ENCODE measurements at places on chromosomes 4 and X. TPM values are rescaled to one million over a fixed set of nuclear protein-coding genes. Genes with fewer than 3 reads are reported as not detected.

Gene FDCSP
- total RNA-seq, result not detected

Gene DCAF12L2
- total RNA-seq, result not detected

Gene TMPRSS11D
- not detected for total RNA-seq

Gene AMBN
- total RNA-seq, result not detected

Gene MMAA
- 2.1 TPM for total RNA-seq

Gene TMPRSS11F
- total RNA-seq, result not detected

Gene GNRHR
- not detected for total RNA-seq

Gene NXF2B
- total RNA-seq, result not detected

Gene SORBS2
- total RNA-seq, result 218 TPM

Gene SCML2
- total RNA-seq, result 2.3 TPM

Gene RIBC1
- total RNA-seq, result 0.99 TPM

Gene FGF5
- not detected for total RNA-seq

Gene MRPS18C
- total RNA-seq, result 55.0 TPM

Gene ARMCX6
- 13.5 TPM for total RNA-seq

Gene FREM3
- not detected for total RNA-seq

Gene HNRNPH2
- 24.1 TPM for total RNA-seq

Gene STARD8
- 9.6 TPM for total RNA-seq

Gene APBB2
- 34.8 TPM for total RNA-seq

Gene EXOSC9
- 14.2 TPM for total RNA-seq

Gene VEGFD
- not detected for total RNA-seq

Gene ATOH1
- total RNA-seq, result not detected

Gene DGKK
- not detected for total RNA-seq

Gene NPNT
- total RNA-seq, result 28.7 TPM

Gene AKAP17A
- 55.5 TPM for total RNA-seq

Gene NBDY
- total RNA-seq, result 12.2 TPM

Gene DAPP1
- total RNA-seq, result 1.3 TPM

Gene DCHS2
- 0.33 TPM for total RNA-seq

Gene SRPK3
- total RNA-seq, result not detected

Gene NKX3-2
- 0.26 TPM for total RNA-seq

Gene DMRTC1
- not detected for total RNA-seq

Gene MAGEH1
- 23.4 TPM for total RNA-seq

Gene DIPK2B
- total RNA-seq, result 4.0 TPM

Gene NALF2
- total RNA-seq, result 0.66 TPM

Gene MAGEB10
- not detected for total RNA-seq

Gene TRAM1L1
- 4.9 TPM for total RNA-seq

Gene SSX7
- not detected for total RNA-seq

Gene N4BP2
- 15.0 TPM for total RNA-seq

Gene HTRA3
- 17.5 TPM for total RNA-seq

Gene NHSL2
- 1.6 TPM for total RNA-seq

Data from body of pancreas (tissue), 4 donors.